ENCODE measurements at places on chromosomes 13 and 19. TPM values are rescaled to one million over a fixed set of nuclear protein-coding genes. Genes with fewer than 3 reads are reported as not detected.
A peak's percentile ranks its signal among the peaks of the same experiment; 100 is the strongest.

DNA sequence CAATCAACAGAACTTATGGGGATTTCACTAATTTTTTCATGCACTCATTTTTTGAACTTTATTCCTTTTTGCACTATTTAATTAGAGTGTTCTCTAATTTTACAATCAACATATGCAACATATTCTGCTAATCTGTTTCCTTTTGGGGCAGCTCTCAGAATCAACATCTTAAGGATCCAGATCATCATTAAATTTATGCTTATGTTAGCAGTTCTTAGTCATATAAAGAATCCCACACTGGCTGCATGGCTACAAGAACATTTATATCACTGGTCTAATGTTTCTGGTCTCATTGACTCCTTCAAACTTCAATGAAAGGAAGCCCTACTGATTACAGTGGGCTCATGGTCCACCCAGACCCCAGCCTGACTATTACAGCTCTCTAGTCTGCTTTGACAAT, 245.2 kb downstream of the RBM26 start:
- no peak for DNase-seq

DNA sequence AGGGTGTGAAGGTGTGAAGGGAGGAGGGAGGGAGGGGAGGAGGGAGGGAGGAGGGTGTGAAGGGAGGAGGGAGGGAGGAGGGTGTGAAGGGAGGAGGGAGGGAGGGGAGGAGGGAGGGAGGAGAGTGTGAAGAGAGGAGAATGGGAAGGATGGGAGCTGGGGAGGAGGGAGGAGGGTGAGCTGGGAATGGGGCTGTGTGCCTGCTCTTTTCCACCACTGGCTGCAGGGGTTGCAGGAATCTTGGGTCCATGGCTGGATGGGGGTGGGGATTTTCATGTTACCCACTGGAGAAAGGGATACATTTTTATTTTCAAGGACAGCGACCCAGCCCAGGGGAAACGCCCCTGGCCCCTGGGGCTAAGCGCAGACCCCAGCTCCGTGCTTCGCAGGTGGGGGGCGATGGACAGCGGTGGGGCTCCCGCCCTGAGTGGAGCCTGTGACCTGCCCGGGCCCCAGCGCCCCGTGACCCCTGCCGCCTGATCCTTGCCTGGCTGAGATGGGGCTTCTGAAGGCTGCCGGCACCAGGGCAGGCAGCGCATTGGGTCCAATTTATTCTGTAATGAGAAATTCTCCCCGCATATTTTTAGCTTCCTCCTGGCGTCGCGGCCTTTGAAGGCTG, 3.0 kb upstream of the EFNA2 start:
- no peak for DNase-seq

DNA sequence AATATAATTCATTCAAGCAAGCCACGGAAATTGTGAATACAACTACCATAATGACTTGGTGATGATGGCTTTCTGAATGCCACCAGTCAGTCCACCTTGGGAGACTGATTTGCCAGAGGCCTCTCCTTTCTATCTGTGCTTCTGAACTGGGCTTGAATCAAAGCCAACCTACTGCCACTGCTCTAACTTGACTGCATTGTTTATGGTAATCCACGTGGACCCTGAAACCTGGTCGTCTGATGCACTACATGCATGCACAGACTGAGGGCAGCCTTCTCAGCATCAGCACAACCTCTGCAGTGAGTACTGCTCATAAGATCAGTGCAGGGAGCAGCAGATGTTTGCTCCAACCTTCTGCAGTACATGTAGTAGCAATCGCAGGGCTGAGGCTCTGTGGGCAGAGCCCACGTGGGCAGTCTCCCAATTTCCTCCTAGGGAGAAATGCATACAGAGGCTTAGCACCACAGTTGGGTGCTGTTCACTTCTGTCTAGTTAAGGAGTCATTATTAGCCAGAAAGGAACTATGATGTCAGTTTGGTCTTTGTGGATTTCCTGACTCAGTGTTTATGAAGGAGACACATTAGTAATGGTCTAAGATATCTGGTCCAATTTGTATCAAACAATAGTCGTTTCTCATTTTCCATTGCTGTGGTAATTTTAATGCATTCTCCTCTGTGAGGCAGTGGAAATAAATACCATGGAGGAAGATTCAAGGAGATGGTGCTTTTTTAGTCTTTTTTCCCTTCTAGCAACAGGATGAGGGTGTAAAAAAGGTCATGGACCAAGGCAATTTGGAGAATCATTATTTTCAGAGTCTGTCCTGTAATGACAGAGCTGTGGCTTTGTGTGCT, 82.5 kb downstream of the AKAP11 start:
- DNase-seq = no peak

GRCh38 chr13:95564733-95565291, 12.3 kb downstream of the CLDN10 start:
- DNase-seq = no peak

DNA sequence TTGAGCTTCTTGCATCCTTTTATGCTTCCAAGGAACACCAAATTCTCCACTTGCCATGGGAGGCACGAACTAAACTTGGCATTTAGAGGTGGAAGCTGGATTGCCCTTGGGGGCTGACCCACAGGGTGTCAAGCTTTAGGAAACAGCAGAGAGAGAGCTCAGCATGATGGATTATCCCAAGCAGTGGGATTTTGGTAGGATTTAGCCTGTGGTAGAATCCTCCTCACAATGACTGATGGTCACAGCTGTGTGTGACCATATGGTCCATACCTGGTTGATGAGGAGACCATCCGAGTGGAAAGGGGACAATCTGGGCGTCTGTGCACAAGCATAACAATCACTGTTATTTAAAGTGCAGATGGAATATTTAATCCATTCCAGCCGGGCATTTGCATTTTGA, 40.1 kb upstream of the PSG9 start:
- no peak for DNase-seq

GRCh38 chr13:51804295-51805172, 571 bp upstream of the DHRS12 start:
- peak; percentile 71 for DNase-seq

DNA sequence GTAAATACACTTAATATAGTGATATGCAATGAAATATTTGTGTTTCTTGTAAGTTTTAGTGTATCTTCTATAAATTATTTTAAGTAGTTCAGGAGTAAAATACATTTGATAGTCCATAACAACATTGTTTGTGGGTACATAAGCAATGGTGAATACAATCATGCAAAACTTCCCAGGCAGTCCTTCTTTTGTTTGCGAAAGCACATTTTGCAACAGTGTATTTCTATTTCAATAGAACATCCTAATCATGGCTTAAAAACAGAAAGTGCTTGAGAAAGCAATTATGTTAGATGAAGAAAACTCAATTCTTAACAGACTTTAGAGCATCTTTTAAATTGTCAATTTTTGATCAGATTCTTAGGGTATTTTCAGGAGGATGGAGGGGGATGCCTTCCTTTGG, 155.6 kb downstream of the POSTN start:
- no peak for DNase-seq

GRCh38 chr19:17112700-17113099, 37.1 kb downstream of the MYO9B start:
- DNase-seq = no peak

DNA sequence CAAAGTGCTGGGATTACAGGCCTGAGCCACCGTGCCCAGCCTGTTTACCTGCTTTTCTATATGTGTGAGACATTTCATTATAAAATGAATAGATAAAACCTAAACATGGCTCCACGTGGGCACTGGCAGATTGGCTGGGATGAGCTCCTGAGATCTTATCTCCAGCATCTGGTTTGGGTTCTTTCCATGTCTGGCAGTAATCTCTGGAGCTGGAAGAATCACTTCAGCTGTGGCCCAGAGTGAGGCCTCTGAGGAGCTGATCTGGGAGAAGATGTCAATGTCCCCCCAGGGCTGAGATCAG, 5.5 kb upstream of the SULT2A1 start:
- DNase-seq = no peak

- no peak for DNase-seq
Measured at GRCh38 chr19:42540071-42540553, 11.8 kb upstream of the CEACAM1 start.

Gene FOSB
- total RNA-seq = 326 TPM

Gene HOMER3
- total RNA-seq = 22.9 TPM

Gene SSC5D
- 0.72 TPM for total RNA-seq

Measured in suprapubic skin (tissue), 4 donors.